Adrenal gland (tissue), 19 donors: ENCODE measurements at places on chromosomes 13 and 19. TPM values are rescaled to one million over a fixed set of nuclear protein-coding genes. Genes with fewer than 3 reads are reported as not detected.

ZNF610 gene
- 2.9 TPM for polyA plus RNA-seq

CYP4F2 gene
- polyA plus RNA-seq, result not detected

RYR1 gene
- polyA plus RNA-seq, result 7.2 TPM

SEMA6B gene
- 19.8 TPM for polyA plus RNA-seq

- H3K4me3 ChIP-seq, result no peak overlapping the region
- H3K27me3 ChIP-seq, result no peaks in the 10 kb centered on the region
- H3K27ac ChIP-seq, result no peak overlapping the region
- DNase-seq, result no peak
- H3K36me3 ChIP-seq, result no peaks in the 10 kb centered on the region
- H3K4me1 ChIP-seq, result no peaks in the 10 kb centered on the region
Measured at GRCh38 chr13:67175836-67176459, 54.2 kb downstream of the PCDH9 start.

- no peak for DNase-seq
- no peaks in the 10 kb centered on the region for H3K27me3 ChIP-seq
- no peak overlapping the region for H3K27ac ChIP-seq
- no peaks in the 10 kb centered on the region for H3K4me1 ChIP-seq
Measured at GRCh38 chr19:30696514-30696913, 324.3 kb downstream of the ZNF536 start.

- no peaks in the 10 kb centered on the region for H3K36me3 ChIP-seq
- no peak overlapping the region for H3K27ac ChIP-seq
- H3K4me1 ChIP-seq, result no peaks in the 10 kb centered on the region
- H3K27me3 ChIP-seq, result no peaks in the 10 kb centered on the region
- H3K4me3 ChIP-seq, result no peak overlapping the region
- DNase-seq, result peak; percentile 25
Measured at GRCh38 chr19:54478677-54479266, 5.7 kb upstream of the CDC42EP5 start.

DNA sequence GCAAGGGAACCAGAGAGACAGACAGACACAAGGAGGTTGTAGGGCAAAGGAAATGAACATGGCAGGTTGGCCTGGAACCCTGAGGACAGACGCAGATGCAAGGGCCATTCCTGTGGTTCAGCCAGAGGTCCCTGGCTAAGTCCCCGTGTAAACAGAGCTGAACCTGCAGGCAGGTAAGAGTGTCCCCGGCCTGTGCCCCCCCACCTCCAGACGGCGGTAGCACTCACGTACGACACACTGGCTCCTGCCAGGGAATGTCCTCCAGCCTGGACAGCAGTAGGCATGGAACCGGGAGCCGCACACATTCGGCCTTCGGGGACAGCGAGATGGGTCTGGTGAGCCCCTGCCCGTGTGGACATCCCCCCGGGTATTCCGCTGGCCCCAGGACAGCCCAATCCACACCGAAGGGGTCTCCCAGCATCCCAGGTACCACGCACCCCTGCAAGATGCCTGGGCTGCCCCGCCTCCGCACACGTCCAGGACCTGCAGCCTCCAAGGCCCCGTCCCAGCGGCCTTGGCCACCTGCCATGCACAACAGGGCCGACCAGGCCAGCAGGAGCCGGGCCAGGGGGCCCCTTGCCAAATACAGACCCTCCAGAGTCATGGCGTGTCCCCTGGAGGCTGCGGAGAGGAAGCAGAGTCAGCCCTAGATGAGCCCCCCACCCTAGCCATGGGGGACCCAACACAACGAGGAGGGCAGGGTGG is 2.4 kb downstream of the FBN3 start:
- H3K4me1 ChIP-seq, result peaks cover 9% of the 10 kb centered on the region
- H3K27ac ChIP-seq, result no peak overlapping the region
- DNase-seq, result no peak
- H3K27me3 ChIP-seq, result peaks cover 53% of the 10 kb centered on the region

GRCh38 chr19:30630289-30631032 is 258.3 kb downstream of the ZNF536 start:
- no peak for DNase-seq
- H3K4me1 ChIP-seq, result no peaks in the 10 kb centered on the region
- no peaks in the 10 kb centered on the region for H3K36me3 ChIP-seq
- H3K27me3 ChIP-seq, result no peaks in the 10 kb centered on the region
- H3K27ac ChIP-seq, result no peak overlapping the region
- no peak overlapping the region for H3K4me3 ChIP-seq

DNA sequence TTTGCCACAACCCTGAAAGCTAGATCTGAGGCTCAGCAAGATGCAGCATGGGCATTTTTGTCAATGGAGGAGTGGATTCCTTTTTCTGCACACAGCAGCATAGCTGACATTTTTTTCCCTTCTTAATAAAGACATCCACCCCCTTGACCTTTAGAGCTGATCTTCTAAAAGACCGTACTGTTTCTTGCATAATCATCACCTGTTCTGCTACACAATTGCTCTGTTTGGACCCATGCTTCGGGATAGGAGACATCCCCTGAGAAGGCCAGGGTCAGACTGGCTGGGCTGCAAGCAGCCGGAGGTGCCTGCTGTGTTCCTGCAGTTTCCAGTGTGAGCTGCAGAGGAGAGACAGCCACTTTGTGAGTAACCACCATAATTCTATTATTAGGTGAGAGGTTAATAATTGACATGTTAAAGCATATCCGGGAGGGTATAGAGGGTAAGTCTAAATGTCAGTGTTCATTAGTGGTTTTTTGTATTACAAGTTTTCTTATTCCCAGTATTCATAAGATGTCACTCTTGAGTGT is 108.5 kb upstream of the C1QTNF9B start:
- DNase-seq, result no peak
- H3K27me3 ChIP-seq, result no peaks in the 10 kb centered on the region
- H3K36me3 ChIP-seq, result no peaks in the 10 kb centered on the region
- no peaks in the 10 kb centered on the region for H3K4me1 ChIP-seq
- H3K27ac ChIP-seq, result no peak overlapping the region
- H3K4me3 ChIP-seq, result no peak overlapping the region

DNA sequence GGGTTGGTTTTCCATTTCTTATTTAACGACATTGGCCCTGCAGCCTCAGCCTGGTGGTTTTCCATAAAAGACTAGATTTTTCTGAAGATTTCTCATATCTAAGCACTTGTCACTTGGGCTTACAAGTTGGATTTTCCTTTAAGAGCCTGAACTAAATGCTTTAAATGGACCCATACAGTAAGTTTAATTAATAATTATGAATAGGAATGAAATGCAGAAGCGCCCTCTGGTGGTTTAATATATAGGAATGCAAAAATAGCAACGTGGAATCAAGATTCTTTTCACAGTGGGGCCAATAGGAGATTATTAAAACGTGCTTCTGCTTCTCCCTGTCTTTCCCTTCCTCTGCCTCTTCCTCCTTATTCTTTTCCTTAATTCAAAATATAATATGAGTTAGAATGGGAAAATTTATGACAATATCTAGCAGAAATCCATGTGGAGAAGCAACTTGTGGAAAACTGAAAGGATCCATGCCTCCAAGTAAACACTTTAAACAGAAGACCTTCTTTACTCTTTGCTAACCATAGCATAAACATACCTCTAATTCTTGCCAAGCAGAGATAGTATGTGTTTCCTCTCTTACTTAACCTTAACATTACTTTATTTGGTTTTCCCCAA is 324.0 kb downstream of the GPC5 start:
- H3K27ac ChIP-seq, result no peak overlapping the region
- DNase-seq, result no peak
- H3K4me3 ChIP-seq, result no peak overlapping the region
